Mesangial cell (primary cell): ENCODE measurements at places on chromosomes 1 and 21. TPM values are rescaled to one million over a fixed set of nuclear protein-coding genes. Genes with fewer than 3 reads are reported as not detected.

MEX3A gene
- total RNA-seq: 15.6 and 23.7 TPM in 2 replicates

RGSL1 gene
- not detected in 2 replicates for total RNA-seq

MDM4 gene
- 8.3 and 15.1 TPM in 2 replicates for total RNA-seq

OLFML3 gene
- 4.9 and 53.6 TPM in 2 replicates for total RNA-seq

ACTL8 gene
- total RNA-seq: not detected in 2 replicates

CALML6 gene
- 0.63 TPM in 1 of 2 replicates, not detected in the other for total RNA-seq

CDA gene
- total RNA-seq: 3.0 and 4.4 TPM in 2 replicates
